ENCODE measurements at places on chromosomes 2 and 18.

DNA sequence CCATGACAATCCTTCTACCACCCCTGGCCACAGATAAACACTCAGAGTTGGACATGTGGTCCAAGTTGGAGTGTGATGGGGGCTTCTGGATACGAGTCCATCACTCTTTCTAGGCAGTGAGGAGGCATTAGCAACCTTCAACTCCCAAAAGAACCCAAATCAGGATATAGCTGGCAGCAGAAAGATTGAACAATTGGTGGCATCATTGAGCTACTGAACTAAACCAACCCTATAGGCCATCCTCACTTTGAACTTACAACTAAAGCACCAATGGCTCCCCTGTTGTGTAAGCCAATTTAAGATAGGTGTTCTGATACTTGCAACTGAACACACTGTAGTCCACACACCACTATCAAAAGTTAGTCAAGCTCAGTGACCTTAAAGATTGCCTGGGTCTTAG lies 24.0 kb upstream of the MARCO start:
- no peak for DNase-seq

- no peak for DNase-seq
Measured at GRCh38 chr18:28158083-28158581, 18.8 kb downstream of the CDH2 start.

GRCh38 chr2:219565130-219566080 lies 5.9 kb downstream of the OBSL1 start:
- no peak for DNase-seq

DNA sequence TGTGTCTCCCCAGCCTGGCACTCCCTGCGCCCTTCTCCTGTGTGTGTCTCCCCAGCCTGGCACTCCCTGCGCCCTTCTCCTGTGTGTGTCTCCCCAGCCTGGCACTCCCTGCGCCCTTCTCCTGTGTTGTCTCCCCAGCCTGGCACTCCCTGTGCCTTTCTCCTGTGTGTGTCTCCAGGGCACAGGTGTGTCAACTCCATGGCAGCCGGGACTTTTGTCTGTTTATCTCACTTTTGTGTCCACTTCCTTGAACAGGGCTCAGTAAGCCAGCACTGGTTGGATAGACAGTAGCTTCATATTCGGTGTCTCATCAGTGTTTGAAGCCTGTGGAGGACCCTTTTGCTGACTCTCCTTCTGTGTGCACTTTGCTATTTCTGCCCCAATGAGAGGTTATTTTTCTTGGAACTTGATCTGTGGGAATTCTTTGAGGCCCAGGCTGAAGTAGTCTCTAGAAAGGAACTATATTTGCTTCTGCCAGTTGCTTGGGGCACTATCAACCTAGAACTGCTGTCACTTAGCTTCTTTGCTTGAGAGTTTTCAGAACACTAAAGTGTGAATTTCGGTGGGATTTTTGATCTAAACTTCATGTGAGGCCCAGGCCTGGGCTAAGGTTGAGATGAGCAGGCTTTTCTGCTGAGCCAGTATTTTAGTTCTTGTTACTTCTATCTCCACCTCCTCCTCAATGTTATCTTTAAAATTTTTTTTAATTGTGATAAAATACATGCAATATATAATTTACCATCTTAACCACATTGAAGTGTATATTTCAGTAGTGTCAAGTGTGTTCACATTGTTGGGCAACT lies 8.3 kb upstream of the ASB1 start:
- peak; percentile 23 for DNase-seq

DNA sequence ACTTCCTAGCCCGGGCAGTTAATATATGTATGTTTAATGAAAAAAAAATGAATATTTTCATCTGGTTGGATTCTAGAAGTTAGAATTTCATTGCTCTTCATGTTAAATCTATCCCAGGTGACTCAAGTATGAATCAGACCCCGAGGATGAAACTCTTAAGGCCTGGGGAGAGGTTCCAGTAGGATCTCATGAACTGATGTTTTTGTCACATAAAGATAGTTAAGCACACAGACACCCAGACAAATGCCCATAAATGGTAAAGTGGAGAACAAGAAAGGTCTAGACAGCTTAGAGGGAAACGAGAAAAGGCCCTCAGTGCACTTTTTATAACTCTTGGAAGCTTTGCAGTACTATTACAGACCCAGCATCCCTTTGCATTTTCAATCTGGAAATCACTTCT lies 114.1 kb downstream of the RIF1 start:
- DNase-seq = no peak

GRCh38 chr2:18282026-18282425 lies 278.4 kb downstream of the RDH14 start:
- DNase-seq = no peak

Measured in right kidney (tissue), 9 donors.